ENCODE measurements at places on chromosomes 7 and 10.

GRCh38 chr10:16966991-16967865 lies 150.0 kb upstream of the RSU1 start:
- no peak for DNase-seq

- DNase-seq = no peak
Measured at GRCh38 chr10:118216020-118216419, 126.1 kb downstream of the FAM204A start.

GRCh38 chr7:94111009-94111408 lies 106.9 kb upstream of the BET1 start:
- DNase-seq = no peak

DNA sequence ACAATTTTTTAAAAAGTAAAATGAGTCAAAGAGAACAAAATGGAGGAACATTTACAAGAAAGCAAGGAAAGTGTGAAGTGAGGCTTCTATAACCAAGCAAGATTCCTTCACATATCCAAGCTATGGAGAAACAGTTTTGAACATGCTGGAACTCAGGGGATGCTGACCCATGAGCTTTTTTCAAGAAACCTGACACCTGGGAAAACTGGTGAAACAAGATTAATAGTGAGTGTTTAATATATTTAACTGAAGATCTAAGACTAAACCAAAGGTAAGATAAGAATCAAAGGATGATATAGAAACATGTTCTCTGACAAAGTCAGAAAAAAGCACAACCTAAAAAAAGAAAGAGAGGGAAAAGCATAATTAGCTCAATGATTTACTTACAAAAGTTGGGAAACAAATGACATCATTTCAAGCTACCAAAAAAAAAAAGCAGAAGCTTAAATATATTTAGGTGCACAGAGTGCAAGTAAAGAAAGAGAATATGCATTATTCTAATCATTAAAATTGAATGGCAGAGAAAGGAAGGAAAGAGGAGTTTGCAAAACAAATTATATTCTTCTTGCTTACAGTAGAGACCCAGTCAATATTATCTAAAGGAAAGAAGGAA lies 24.9 kb downstream of the C7orf25 start:
- no peak for DNase-seq

DNA sequence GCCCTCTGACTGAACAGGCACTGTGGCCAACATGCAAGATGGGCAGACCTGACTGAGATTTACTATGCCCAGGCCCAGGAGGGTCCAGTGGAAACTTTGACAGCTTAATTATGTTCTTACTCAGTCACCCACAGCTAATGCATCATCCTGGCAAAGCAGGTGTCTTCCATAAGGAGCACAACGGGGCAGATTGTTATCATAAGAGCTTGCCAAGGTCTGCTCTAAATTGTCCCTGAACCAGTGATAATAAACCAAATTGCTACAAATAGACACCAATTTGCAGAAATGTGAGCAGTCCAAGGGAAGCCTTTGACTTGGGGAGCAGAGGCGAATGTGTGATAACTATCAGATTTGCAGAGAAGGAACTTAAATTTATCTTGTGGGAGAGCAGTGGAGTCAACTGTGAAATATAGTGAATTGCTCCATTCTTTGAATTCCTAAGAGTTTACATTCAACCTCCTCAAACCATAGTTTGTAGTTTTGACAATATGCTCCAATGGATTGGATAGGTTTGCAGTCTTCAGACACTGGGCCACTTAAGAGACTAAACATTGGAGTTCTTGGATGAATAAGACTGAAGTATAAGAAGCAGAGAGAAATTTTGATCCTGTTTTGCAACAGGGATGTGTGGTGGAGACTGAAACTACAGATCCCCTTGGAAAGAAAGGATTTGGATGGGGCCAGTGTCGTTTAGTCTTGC lies 494.7 kb downstream of the CCSER2 start:
- DNase-seq = no peak

DNA sequence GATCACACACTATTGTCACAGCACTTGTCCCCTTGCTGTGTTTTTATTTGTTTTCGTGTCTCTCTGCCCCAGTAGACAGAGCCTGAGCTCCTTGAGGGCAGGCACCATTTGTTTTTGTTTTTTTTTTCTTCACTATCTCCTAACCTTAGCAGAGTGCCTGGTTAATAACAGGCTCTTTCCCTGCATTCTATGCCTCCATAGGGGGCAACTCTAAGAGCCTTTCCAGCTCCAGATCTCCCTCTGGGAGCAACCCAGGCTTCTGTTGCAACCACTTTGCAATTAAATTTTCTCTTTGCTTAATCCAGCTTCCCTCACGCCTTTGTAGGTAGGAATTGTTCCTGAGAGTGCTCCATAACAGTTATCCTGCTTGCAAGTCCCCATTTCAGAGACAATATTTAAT lies 148.4 kb downstream of the PLXDC2 start:
- DNase-seq = no peak

DNA sequence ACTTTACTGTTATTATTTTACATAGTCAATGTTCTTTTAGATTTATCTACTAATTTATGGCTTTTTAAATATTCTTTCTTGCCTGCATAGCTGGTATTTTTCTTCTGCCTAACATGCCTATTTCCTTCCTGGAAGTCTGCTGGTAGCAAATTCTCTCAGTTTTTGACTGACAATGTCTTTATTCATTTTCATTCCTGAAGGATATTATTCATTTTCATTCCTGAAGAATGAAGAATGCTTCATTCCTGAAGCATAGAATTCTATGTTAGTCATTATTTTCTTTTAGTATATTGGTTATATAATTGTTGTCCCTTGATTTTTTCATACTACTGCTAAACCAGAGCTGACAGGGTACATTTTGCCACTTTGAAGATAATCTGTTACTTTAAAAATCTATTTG lies 41.8 kb downstream of the TMEM168 start:
- no peak for DNase-seq

DNA sequence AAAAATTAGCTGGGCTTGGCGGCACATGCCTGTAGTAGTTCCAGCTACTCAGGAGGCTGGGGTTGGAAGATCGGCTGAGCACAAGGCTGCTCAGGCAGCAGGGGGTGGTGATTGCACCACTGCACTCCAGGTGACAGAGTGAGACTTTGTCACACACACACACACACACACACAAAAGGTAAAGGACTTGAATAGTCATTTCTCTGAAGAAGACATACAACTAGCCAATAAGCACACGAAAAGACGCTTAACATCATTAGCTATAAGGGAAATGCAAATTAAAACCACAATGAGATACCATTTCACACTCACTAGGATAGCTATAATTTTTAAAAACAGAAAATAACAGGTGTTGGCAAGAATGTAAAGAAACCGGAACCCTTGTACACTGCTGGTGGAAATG lies 48.6 kb downstream of the HIP1 start:
- no peak for DNase-seq

DNA sequence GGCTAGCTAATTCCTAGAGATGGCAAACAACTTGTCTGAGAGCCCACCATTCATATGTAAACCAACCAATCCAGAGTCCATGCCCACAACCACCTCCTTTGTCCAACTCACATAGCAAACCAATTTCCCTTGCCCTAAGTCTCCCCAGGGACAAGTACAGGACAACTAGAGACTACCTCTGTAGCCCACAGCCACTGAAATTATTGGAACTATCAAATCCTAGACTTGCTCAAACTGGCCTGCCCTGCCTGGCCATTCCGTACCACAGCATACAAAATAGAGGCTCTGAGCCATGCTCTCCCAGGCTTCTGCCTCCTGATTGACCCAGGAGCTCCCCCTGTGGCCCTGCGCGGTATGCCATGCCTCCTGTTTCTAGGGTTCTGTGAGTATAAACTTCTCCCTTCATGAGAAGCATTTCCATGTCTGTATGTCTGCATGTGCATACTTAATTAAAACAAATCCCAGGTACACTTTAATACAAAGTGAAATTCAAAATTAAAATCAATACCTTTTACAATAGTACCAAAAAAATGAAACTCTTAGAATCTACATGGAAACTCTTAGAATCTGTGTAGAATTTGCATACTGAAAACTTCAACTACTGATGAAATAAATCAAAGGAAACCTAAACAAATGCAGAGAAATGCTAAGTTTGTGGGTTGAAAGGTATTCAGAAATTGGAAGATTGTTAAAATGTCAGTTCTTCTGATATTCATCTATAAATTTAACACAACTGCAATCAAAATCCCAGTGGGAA lies 4.0 kb upstream of the HECW1 start:
- DNase-seq = peak; percentile 20

Measured in NCI-H1930 (cell line).